RCC 7860 (cell line): ENCODE measurements at places on chromosomes 4 and X.
A peak's percentile ranks its signal among the peaks of the same experiment; 100 is the strongest.

- DNase-seq: no peak
Observed at GRCh38 chr4:106270736-106271135, 45.3 kb downstream of the TBCK start.

DNA sequence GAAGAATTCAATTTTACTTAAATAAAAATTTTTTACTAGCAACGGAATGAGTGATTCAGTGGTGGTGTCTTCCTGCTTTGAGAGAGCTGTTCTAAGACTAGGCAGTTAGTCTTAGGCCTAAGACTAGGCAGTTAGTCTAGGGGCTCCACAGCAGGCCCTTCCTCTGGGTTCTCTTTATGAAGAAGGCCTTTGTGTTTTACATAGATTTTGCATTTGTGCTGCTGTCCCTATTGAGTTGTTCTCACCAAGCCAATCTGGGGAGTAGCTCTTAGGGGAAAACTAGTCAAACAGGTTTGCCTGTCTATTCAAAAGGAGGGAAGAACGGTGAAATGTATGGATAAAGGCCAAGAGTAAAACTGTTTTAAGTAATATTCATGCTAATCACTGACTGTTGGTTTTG, 7.6 kb downstream of the UGT8 start:
- no peak for DNase-seq

GRCh38 chrX:30876367-30876766, 12.7 kb downstream of the TAB3 start:
- peak; percentile 25 for DNase-seq

DNA sequence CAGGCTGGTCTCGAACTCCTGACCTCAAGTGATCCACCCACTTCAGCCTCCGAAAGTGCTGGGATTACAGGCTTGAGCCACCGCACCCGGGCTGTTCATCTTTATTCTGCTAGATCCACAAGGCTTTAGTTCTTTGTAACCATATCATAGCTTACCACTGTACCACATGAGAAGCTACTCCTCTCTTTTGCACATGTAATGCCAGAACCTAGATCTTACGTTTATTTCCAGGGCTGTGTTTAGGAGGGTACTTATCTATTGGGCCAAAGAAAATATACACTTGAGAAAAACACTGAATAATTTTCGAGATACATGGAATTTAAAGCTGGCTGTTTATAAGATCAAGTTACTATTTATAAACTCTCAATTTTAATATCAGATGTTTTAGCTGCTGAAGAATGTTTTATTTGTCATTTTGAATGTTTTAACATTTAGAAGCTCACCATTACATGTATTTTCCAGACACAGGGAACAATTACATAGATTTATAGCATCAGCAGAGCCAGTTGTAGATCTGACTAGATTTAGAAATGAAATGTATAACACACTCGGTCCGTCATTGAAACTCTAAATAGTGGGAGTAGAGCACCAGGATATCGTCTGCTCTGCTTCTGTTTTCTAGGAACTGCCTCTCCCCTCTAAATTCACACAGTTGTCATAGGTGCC, 155.3 kb upstream of the HAND2 start:
- no peak for DNase-seq

DNA sequence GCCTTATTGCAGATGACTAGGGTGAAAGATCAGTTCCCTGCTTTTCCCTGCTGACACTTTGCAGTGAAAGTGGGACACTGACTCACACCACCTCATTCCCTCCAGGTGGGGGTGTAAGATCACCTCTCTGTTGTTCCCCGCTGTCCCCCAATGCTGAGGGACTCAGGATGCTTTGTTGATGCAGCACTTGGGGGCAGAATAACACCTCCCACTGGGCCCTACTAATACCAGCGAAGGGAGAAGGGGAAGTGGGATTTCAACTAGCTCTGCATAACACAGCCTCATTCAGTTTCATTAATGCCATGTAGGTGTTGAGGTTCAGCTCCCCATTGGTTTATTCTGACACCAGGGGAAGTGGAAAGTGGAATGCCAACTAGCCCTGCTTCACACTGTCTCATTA, 43.6 kb upstream of the IL1RAPL2 start:
- no peak for DNase-seq

GRCh38 chrX:24081661-24082154, 27.0 kb downstream of the EIF2S3 start:
- peak; percentile 17 for DNase-seq

DNA sequence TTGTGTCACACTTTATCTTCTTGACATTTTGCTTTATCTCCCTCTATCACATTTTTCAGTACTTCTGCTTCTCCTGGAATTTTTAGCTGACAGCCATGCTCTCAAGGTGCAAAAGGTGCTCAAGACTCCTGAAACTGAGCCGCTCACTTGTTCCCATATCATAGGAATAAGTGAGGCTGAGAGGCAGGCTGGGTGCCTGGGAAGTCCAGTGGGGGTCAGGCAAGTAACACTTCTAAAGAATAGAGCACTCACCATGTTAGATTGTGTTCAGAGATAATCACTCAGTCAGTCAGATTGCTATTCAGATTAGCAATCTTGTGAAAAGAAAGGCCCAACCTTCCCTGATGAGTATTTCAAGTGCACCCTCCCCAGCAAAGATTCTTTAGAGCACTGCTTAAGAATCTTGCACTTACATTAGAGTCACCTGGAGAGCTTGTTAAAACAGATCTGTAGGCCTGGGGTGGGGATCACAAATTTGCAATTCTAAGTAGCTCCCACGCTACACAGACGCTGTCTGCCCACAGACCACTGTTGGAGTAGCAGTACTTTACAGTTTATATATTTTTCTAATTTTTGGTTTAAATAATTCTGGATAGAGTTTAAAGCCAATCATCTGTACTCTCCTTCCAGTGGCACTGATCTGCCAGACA, 23.1 kb upstream of the LRAT start:
- DNase-seq: no peak

- DNase-seq: no peak
Observed at GRCh38 chrX:37817176-37817575, 30.2 kb downstream of the DYNLT3 start.

DNA sequence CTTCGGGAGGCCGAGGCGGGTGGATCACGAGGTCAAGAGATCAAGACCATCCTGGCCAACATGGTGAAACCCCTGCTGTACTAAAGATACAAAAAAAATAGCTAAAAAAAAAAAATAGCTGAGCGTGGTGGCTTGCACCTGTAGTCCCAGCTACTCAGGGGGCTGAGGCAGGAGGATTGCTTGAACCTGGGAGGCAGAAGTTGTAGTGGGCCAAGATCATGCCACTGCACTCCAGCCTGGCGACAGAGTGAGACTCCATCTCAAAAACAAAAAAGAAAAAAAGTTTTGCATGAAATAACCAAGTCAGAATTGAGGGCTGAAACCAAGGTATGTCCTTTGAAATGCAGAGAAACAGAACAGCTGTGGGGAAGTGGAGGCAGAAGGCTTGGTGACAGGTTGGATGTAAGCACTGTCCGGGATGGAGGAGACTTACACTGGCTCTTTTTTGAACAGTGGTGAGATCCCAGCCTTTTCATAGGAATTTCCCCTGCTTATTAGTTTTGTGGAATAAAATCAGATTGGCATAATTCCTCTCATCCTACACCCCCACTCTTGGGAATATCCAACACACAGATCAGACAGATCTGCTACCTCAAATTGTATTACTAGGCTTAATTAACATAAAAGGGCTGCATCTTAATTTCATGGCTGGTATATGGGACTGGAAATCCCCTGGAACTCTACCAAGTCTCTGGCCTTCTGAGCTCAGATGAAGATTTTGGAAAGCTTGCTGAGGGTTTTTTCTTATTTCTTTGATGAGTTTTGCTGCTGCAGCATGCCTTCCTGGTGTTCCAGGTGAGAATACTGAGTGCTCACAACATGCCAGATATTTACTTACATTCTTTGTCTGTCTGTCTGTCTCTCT, 18.8 kb upstream of the C4orf36 start:
- DNase-seq: no peak

DNA sequence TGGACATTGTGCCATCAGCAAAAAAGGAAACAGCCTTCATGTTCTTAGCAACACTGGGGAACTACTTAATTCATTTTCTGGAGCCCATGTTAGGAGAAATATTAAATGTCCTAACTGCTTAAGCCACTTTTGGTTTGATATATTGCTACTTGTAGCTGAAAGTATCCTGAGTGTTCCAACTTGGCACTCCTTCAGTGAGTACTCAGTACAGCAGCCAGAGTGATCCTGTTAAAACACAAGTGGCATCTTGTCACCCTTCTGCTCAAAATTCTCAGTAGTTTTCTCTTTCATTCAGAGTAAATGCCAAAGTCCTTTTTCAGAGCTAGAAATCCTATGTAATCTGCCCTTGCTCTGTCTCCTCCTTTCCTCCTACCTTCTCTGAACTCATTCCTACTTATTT, 522.0 kb downstream of the GRID2 start:
- DNase-seq: no peak

- DNase-seq: no peak
Observed at GRCh38 chrX:147935156-147935758, 23.5 kb downstream of the FMR1 start.

GRCh38 chr4:168384437-168385141, 66.0 kb upstream of the DDX60 start:
- DNase-seq: peak; percentile 56

DNA sequence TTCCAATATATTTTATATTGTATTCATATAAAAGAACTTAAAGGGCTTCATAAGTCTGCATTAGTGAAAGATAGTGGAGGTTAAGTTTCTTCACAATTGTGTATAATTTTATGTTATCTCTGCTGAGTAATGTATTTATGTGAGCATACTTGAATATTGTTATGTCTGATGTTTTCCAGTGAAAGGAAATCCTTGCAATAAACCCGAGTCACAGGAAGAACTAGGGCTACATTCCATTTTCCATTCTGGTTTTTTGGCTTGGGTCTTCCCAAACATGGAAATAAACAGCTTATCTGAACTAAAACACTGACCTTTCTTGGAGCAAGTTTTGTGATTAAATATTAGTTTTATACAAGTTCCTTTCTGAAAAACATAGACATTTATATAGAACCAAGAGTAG, 231.3 kb upstream of the GPRIN3 start:
- DNase-seq: no peak

DNA sequence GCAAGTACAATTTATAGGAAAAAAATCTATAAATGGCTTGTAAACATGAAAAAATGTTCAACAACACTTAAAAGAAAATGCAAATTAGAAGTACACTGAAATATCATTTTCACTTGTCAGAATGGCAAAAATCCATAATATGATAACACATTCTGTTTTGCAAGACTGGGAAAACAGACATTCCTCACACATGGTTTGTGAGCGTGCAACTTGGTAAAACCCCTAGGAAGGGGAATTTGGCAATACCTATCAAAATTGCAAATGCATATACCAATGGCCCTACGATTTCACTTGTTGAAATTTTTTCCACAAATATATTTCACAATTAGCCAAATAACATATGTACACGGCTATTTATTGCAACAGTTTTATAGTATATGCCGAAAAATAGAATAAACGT, 31.4 kb downstream of the TBC1D9 start:
- no peak for DNase-seq

- DNase-seq: no peak
Observed at GRCh38 chr4:159060161-159060560, 42.7 kb upstream of the RAPGEF2 start.

DNA sequence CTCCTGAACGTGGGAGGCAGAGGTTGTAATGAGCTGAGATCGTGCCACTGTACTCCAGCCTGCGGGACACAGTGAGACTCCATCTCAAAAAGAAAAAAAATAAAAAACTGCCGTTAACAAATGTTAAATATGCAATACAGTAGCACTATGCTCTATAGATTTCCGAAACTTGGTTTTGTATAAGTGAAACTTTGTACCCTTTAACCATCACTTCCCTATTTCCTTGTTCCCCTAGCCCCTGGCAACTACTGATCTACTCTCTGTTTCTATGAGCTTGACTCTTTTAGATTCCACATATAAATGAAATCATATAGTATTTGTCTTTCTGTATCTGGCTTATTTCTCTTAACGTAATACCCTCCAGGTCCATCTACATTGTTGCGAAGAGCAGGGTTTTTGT, 74.1 kb downstream of the TAB3 start:
- DNase-seq: no peak

DNA sequence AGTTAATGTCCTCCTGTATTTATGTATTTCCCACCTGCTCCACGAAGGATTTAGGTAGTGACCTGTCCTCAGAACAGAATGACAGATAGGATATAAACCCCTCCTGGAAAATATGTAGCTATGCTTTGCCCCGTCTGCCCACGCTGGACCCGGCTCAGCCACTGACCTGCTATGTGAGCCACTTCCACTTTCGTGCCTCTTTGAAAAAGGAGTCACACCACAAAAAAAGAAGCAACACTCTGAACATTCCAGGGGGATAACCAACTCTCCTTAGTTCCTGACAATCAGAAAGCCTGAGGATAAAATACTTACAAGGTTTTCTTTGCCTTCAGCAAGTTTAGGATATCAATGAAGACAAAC, 11.1 kb downstream of the ACSL1 start:
- DNase-seq: no peak

GRCh38 chrX:110258552-110258951, 59.3 kb downstream of the AMMECR1 start:
- no peak for DNase-seq

- peak; percentile 31 for DNase-seq
Observed at GRCh38 chr4:129095811-129096454, at the start of gene C4orf33. C4orf33 (plus strand) TSS chr4:129096152; CDS start chr4:129102611, 6,459 bp downstream.

GRCh38 chrX:40832723-40833122, 97.4 kb upstream of the MED14 start:
- no peak for DNase-seq

GRCh38 chr4:53221832-53222480, 143.9 kb downstream of the SCFD2 start:
- DNase-seq: no peak

- DNase-seq: peak; percentile 44
Observed at GRCh38 chr4:39330353-39330752, 35.8 kb downstream of the RFC1 start.

DNA sequence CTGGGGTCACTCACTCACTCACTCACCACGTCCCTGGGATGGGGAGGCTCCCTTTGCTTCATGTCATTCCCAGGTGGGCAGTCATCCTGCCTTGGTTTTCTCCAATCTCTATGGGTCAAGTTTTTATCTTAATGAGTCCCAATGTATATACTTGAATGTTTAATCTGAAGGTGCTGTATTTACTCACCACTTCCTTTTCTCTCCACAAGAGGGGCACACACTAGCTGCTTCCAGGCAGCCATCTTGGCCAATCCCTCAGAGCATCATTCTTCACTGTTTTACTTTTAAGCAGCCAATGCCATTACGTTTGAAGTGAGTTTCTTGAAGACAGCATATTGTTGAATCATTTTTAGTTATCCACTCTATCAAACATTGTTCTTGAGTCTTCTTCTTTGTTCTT, 153.4 kb upstream of the ARSJ start:
- no peak for DNase-seq

DNA sequence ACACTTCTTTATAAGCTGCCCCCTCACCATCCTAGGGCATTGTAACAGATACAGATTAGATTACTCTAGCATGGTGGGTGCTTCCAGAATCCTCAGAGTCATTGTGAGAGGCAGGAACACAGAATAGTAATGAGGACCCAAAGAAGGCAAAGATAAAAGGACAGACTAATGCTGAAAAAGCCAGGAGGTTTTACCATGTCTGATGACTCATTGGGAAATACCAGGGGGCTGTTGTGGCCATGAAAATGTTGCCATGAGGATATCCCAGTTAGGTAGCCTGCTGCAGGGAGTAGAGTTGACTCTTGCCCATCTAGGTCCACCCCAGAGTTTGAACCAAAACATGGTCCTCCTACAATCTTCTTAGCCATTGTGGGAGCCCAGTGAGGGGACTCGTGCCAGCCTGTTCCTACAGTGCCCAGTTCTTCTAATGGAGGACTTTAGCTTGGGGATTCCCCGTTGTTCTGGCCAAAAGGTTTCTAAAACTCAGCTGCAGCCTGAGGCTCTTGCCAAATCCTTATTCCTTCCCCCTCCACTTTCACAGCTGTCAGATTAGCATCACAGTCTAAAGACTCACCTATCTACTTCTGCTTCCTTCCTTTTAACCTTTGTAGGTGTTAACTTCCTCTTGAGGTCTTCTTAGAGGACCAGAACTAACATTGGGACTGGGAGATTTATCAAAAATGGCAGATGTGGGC, 586.0 kb upstream of the AADAT start:
- DNase-seq: peak; percentile 57
